Inflammatory macrophage treated with lipopolysaccharide for 4 hours (primary cell): ENCODE measurements at places on chromosomes 6 and 20.

GRCh38 chr6:121639021-121639420 lies 203.6 kb downstream of the GJA1 start:
- DNase-seq = no peak

DNA sequence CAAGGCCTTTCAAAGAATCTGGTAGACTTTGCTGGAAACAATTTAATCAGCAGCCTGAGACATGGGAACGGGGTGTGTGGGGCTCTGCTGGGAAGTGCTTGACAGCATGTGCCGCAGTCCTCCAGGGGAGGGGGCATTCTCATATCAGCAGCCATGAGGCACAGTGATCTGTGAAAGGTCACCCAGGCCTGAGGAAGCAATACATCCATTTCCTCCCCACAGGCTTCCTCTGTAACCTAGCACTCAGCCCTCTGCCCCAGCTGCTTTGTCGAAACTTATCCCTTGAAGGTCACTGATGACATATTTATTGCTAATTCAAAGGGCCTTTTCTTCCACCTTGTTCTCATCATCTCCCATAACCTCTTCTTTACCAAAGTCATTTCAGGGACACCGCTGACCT lies 103.3 kb downstream of the TNFAIP3 start:
- peak; percentile 40 for DNase-seq

DNA sequence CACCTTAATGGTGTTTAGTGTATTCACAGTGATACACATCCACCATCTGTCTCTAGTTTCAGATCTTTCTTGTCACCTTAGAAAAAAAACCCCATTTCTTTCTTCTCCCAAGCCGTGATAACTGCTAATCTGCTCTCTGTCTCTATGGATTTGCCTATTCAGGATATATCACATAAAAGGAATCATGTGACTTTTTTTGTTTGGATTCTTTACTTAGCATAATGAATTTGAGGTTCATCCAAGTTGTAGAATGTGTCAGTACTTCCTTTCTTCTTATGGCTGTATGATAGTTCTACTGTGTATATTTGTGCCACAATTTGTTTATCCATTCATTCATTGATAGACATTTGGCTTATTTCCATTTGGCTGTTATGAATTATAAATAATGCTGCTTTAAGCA lies 57.1 kb downstream of the ITCH start:
- DNase-seq = no peak

- DNase-seq = no peak
Measured at GRCh38 chr6:7787137-7787608, 61.3 kb downstream of the BMP6 start.

- DNase-seq = no peak
Measured at GRCh38 chr6:128666405-128666804, 146.0 kb upstream of the PTPRK start.

DNA sequence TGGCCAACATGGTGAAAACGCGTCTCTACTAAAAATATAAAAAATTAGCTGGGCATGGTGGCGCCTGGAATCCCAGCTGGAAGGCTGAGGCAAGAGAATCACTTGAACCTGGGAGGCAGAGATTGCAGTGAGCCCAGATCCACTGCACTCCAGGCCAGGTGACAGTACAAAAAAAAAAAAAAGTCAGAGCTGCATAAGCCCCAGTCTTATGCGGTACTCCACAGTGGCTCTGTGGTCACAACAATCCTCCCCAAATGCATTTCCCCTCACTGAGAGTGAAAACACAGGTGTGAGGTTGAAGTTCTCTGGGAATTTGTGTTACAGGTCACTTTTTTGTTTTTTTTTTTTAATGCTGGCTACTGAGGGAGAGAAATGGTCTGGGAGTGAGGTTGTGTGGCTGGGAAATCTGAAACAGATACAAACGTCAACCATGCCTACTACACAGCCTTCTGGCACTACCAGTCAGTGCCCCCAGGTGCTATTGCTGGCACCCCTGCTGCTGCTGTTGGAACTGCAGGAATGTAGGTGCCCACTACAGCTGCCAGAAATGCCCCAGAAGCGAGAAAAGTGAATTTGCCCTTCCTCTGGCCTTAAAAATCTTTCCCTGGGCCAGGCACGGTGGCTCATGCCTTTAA lies 5.7 kb downstream of the MRPS26 start:
- DNase-seq = no peak

- DNase-seq = no peak
Measured at GRCh38 chr6:106783640-106784566, 154.5 kb downstream of the QRSL1 start.

DNA sequence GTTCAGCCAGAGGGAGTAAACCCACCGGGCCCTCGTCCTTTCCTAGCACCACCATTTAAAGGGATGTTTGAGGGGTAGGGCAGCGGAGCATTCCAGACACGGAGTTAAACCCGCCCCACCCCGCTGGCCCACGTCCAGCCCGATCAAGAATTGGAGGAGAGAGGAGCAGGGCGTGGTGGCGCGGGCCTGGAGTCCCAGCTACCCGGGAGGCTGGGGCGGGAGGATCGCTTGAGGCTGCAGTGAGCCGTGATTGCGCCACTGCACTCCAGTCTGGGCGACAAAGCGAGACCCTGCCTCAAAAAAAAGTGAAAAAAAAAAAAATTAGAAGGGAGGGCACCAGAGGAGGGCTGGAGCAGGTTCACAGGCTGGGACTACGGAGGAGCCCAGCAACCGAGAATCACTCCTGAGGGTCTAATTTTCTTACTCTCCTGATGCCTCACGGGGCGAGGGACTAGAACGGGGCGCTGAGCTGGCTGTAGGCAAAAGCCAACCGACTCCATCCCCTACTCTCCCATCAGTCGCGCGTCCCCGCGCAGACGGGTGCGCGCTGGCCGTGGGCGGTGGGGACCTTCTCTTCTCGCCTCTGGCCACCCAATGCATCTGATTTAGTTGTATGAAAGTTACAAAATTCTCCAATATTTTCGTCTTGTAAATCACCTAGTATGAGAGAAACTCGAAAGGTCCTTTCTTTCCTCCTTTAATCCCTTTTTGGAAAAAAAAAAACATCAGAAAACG lies 6.1 kb upstream of the HSPA1B start:
- peak; percentile 68 for DNase-seq

DNA sequence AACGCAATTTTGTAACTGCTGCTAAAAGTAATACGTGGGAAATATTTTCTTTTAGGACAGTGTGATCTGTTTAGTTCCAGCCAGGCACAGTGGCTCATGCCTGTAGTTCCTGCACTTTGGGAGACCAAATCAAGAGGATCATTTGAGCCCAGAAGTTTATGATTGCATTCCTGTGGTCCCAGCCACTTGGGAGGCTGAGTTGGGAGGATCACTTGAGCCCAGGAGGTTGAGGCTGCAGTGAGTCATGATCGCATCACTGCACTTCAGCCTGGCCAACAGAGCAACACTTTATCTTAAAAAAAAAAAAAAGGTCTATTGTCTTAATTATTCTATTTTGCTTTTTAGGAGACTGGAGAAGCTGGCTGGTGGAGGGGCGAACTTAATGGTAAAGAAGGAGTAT lies 101.5 kb downstream of the CD2AP start:
- no peak for DNase-seq
